ENCODE measurements at places on chromosomes 5 and 9.

GRCh38 chr5:174317256-174317894 is 271.9 kb downstream of the NSG2 start:
- DNase-seq = no peak

- no peak for DNase-seq
Measured at GRCh38 chr9:134800791-134801339, 79.7 kb upstream of the FCN2 start.

GRCh38 chr9:80649001-80649420 is 1040.3 kb downstream of the TLE1 start:
- DNase-seq = no peak

DNA sequence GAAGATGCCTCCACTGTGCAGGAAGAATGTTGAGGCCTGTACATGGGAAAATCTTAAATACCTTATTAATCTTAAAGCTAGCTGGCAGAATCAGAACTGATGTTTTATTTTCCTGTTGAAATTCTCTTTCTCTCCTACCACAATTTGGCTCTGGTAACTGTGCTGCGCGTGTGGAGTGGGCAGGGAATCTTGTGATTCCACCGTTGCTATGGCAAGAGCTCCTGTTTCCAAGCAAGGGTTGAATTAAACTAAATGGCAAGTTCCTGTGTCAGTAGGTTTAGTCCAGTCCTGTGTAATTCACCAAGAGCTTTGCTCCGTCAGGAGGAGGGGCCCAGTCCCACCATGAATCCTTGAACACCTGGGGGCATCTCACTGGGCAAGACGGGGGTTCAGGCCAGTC is 36.4 kb downstream of the NXNL2 start:
- DNase-seq = no peak

GRCh38 chr5:155367841-155368240 is 354.3 kb downstream of the KIF4B start:
- DNase-seq = no peak

GRCh38 chr5:96247097-96247701 is 185.8 kb downstream of the PCSK1 start:
- DNase-seq = no peak

DNA sequence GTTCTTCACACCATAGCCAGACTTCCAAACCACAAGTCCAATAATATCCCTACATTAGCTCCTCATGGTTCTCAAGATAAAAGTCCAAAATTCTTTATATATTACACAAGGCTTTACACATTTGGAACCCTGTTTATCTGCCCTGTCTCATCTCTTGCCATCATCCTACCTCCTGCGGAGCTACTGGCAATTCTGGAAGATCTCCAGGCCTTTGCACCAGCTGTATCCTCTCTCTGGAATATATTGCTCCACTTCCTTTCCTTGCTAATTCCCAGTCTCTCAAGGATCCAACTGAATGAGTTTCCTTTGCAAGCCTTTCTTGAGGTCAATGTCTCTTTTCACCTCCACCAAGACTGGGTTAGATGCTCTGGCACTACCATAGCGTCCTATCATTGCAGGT is 41.3 kb upstream of the MIER3 start:
- no peak for DNase-seq

- DNase-seq = no peak
Measured at GRCh38 chr5:81525690-81526089, 131.8 kb upstream of the ACOT12 start.

DNA sequence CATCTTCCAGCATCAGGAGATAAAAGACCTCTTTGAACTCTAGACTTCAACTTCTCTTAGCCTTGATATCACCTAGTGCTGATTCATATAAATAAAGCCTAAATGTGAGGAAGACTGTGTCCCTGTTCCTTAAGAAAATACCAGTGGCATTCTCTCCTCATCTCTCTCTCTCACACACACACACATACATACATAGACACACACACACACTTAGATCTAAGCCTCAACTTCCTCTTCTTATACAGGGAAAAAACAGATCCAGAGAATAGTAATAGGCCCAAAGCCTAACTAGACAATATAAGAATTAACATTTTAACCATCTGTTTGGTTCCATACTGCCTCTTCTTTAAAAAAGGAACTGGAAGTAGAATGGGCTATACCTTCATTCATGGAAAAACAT is 195.3 kb upstream of the NR4A3 start:
- DNase-seq = no peak

DNA sequence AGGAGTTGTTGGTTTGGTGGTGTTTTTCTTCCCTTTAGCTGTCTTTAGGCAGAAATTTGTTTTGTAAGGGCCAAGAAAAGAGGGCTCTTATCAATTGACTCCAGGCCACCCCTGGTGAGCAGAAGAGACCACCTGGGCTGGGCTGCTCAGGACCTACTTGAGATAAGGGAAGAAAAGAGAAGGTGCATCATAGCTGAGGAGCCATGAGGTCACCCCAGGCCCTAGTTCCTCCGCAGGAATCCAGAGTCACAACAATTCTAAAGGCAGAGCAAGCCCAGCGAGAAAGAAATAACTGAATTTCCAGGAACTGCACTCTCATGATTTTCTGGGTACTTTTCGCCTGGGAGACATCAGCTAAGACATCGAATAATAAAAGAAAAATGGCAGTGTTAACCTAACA is 34.9 kb downstream of the RFK start:
- DNase-seq = no peak

DNA sequence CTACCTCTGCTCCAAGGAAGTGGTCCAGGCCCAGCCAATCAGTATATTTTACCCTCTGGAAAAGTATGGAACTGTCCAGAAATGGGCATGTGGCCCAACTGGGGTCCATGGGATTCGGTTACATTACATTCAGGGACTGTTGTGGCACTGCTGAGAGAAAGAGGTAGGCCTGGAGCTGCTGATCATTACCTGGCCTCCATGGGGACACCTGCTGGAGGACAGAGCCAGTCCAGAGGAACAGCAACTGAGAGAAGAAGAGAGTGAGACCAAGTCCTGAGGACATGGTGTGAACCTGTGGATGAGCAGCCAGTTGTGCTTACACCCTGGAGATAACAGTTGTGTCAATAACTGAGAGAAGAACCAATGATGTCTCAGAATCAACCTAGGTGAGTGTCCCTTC is 48.2 kb downstream of the HMHB1 start:
- DNase-seq = no peak

- peak; percentile 19 for DNase-seq
Measured at GRCh38 chr5:150000990-150001659, 586 bp downstream of the HMGXB3 start.

GRCh38 chr9:113963696-113964494 is 87.8 kb downstream of the ZNF618 start:
- no peak for DNase-seq

DNA sequence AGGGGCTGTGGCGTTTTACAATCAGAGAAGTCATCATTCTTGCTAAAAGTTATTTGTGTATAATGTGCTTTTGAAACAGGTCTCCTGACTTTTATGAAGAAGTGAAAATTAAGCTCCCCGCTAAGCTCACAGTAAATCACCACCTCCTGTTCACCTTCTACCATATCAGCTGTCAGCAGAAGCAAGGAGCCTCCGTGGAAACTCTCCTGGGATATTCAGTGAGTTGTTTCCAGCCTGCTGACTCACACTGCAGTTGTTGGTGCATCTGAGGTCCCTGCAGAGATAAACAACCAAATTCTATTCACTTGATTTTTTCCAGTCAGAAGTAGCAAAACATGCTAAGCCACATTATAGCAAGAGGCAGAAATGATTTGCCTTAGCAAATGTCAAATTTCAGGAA is 156.7 kb downstream of the DOCK8 start:
- DNase-seq = no peak

DNA sequence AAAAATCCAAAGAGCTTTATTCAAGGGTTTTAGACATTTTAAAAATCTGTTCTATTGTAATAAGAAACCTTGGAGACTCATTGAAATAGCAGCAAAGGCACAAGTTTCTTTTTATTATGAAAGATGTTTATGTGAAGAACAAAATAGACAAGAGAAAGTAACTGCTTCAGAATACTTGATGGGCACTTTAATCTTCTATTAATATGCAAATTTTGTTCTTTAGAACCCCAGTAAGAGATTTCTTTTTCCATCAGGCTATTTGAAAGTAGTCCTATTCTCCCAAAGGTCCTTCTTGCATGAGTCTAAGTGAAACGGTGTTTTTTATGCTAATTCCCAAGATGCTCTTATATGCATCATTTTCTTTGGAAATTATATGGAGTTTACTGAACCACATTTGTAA is 602.0 kb downstream of the EFNA5 start:
- no peak for DNase-seq

- no peak for DNase-seq
Measured at GRCh38 chr5:137282216-137282615, 216.9 kb downstream of the SPOCK1 start.

DNA sequence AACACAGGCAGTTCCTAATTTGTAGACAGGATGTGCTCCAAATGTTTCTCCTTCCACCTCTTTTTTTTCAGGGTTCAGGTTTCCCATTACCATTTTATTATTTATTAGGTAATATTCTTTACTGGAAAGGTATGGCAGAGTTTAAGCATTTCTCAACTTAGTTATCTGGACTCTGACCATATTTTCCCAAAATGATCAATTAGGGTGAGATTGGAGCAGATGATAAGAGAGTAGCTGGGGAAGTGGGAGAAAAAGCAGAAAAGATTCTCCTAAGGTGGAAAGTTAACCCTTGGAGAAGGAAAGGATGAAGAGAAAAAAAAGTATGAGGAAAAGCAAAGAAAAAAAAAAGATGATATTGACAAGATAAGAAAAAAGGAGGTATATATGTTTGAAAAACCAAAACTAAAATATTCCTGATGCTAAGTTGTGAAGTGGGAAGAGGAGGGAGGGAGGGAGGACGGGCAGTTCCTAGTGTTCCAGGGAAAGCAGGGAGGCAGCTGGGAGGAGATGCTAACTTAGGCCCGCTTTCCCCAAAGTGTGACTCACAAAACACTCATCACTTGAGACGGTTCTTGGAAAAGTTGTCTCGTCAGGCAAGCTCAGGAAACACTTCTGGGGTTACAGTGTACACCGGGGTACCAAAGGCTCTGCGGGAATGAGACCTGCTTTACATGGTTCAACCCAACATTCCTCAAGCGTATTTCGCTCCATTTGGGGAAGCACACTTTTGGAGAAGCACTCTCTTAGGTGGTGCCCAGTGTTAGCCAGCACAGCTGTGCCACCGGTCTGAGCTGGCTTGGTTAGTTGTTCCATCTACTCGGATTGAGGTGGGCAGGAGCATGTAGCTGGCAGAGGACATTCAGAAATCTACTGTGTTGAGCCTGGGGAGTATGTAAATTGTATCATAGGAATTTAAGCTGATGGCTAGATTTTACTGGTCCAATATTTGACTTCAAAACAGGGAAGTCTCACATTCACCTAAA is 35.1 kb downstream of the B4GALT1 start:
- no peak for DNase-seq

- DNase-seq = no peak
Measured at GRCh38 chr9:121252104-121252851, 15.7 kb upstream of the GSN start.

DNA sequence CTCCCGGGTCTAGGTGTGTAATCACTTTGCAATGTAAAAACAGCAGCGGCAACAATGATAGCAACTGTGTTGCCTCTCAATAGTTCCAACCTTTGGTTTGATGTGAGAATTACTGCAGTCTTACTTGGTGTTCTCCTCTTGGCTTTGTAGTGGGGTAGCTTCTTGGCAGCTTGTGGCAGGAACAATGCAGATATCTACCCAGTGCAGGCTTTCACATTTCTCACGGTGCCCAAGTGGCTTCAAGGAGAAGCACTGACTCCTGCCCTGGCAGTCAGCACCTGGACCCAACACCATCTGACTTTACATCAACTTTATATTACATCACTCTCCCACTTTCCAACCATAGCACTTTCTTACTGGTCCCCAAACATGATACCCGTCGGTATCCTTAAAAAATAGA is 28.4 kb upstream of the TIFAB start:
- no peak for DNase-seq

GRCh38 chr9:84781458-84781857 is 111.9 kb downstream of the NTRK2 start:
- DNase-seq = peak; percentile 22

GRCh38 chr5:58077416-58077815 is 382.5 kb downstream of the PLK2 start:
- DNase-seq = no peak

DNA sequence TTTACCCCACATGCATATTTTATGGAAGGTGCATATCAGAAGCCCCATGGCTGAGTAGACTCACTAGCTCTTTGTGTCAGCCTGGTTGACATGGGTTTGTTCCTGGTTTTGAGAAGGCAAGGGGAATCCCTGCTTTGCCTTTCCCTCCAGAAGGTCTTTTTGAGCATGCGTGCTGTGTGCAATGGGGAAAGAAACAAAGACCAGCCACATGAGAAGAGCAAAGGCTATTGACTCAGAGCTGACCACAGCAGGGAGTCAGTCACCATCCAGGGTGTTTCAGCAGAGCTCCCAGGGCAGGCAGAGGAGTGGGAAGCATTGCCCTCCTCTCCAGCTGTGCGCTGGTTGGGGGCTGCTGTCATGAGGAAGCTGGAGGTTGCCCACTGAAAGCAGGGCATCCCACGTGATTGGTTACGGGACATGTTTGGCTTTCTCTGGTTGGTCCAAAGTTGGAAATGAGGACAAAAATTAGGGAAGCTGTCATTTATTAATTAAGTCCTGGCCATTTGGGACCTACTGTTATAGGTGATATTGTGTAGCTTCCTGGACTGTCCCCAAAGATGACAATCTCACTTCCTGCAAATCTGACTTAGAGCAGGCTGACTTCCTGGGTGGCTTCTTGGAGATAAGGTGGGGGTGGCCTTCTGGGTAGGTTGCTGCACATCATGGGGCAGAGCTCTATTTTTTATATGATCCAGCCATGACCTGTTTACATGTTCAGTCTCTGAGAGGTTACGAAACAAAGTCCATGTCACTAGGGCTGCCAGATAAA is 48.9 kb upstream of the TDRD7 start:
- no peak for DNase-seq

GRCh38 chr9:82780017-82780416 is 282.9 kb downstream of the RASEF start:
- DNase-seq = no peak

- no peak for DNase-seq
Measured at GRCh38 chr5:38697013-38697412, 140.6 kb upstream of the LIFR start.

DNA sequence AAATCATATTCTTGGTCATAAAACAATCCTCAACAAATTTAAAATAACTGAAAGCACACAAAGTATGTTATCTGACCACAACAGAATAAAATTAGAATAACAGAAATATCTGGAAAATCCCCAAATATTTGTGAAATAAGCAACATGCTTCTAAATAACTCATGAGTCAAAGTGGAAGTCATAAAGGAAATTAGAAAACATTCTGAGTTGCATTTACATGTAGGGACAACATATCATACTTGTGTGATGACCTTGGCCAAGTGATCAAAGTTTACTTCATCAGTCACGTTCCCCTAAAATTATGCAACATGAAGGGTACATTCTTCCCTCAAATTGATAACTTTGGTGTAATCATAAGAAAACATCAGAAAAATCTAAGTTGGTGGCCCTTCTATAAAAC is 64.7 kb downstream of the CSF2 start:
- DNase-seq = no peak

- DNase-seq = no peak
Measured at GRCh38 chr5:145768863-145769262, 66.3 kb downstream of the PRELID2 start.

GRCh38 chr5:23221831-23222230 is 285.6 kb upstream of the PRDM9 start:
- no peak for DNase-seq
